ENCODE measurements at places on chromosomes 3 and 15.

- DNase-seq, result no peak
These were observed 84.6 kb downstream of the SLCO3A1 start for GRCh38 chr15:91938136-91938535.

GRCh38 chr3:49277383-49277775 is 347 bp upstream of the C3orf62 start:
- no peak for DNase-seq

- no peak for DNase-seq
These were observed 67.4 kb downstream of the IMPG2 start for GRCh38 chr3:101252945-101253344.

GRCh38 chr15:95609096-95609495 is 721.4 kb upstream of the NR2F2 start:
- no peak for DNase-seq

GRCh38 chr3:15794842-15795650 is 2.7 kb downstream of the ANKRD28 start:
- DNase-seq, result no peak

DNA sequence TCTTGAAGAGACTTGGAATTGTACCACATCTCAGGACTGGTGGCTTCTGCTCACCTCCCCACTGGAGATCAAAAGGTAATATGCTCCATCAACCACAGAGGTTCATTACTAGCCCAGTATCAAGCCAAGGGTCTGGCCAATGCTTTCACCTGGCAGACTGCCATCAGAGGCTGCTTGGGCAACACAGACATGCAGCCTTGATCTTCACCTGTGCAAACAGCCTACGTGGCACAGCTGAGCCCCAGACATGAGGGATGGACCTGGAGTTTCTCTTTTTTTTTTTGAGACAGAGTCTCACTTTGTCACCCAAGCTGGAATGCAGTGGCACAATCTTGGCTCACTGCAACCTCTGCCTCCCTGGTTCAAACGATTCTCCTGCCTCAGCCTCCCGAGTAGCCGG is 105.6 kb upstream of the HES1 start:
- peak; percentile 79 for DNase-seq

DNA sequence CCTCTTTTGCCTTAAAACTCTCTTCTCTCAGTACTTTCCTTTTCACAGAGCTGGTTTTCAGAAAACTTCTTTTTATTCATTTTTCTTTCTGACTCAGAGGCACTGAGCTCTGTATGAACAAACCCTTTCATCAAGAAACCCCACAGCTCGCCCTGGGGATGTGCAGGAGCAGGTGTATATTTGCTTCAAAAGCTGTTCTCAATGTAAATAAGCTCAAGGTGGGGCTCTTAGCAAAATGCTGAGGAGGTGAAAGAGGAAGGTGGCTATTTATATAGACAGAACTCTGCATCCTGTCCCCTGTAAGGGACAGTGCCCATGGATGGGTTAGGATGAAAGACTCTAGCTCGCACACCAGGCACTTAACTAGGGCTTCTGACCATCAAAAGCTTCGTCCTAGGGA is 302.0 kb downstream of the WDR72 start:
- DNase-seq, result no peak

DNA sequence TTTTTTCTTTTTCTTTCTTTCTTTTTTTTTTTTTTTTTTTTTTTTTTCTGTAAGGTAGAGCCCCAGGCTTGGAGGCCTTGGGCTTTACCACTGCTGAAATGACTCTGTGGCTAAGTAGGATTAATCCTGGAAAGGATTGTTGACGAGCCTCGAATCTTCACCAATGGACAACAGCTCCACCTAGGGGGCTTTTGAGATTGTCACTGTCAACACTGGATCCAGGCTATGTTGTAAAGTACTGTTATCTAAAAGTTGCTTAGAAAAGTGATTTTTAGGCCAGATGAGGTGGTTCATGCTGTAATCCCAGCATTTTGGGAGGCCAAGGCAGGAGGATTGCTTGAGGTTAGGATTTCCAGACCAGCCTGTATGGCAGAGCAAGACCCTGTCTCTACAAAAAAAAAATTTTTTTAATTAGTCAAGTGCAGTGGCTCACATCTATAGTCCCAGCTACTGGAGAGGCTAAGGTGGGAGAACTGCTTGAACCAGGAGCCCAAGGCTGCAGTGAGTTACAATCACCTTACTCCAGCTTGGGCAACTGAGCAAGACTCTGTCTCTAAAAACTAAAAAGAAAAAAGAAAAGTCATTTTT is 41.6 kb downstream of the KLHL18 start:
- DNase-seq, result peak; percentile 20

DNA sequence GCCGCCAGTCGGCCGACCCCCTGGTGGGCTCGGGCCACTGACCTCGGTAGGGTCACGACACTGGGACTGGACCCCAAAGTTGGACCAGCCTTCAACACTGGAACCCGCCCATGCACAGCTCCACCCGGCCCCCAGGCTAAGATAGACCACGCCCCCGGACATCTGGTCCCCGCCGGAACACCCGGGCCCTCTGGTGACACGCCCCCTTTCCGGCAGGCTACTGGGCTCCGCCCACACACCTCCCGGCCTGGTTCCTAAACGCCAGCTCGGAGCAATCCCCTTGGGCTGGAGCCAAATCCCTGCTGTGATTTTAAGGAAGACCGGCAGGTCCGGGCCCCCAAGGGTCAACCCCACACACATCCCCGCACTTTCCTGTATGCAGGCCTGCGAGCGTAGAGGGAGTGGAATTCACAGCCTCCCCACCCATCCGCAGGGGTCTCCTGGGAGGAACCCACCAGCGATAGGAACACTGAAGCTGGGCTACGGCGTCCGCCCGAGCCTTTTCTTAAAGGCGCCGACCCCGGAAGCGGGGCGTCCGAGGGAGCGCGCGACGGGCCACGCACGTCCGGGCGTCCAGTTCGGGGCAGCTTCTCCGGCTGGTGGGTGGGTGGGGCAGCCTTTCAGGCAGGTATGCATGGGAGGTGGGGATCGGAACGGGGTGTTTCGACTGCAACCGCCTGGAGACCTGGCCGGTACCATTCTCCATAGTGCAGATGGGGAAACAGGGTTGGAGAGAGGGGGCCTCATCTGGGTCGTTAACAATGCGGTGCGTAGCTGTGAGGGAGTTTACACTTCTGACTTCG is at the start of gene HEMK1:
Gene HEMK1, plus strand, starts transcription at position 576 of the 803 bp plus-strand sequence. CDS start 1,583 bp downstream, outside the sequence.
- peak; percentile 85 for DNase-seq

- DNase-seq, result peak; percentile 73
These were observed 763 bp downstream of the TRA2B start for GRCh38 chr3:185936814-185937688.

DNA sequence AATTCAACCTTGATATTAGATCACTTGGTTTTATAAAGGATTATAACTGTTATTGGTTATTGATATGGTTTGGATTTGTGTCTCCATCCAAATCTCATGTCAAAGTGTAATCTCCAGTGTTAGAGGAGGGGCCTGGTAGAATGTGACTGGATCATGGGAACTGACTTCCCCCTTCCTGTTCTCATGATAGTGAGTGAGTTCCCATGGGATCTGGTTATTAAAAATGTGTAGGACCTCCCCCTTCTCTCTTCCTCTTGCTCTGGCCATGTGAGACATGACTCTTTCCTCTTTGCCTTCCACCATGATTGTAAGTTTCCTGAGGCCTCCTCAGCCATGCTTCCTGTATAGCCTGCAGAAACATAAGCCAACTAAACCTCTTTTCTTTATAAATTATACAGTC is 136.0 kb upstream of the UBE2E2 start:
- DNase-seq, result no peak

DNA sequence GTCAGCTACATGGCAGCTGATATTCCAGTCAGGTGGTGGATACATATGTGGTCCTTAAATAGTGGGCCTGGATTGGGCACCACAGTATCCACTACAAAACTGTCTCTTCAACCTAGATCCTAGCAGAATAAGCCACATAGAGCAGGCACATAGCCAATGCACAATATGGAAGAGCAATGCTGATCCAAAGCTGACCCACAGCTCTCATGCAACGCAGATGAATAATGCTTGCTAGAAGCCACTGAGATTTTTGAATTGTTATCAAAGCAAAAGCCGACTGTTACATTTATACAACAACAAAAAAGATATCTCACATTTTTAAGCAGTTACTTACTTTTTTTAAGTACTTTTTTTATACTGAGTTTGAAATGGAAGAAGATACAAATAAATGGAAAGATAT is 11.2 kb downstream of the CNTN3 start:
- DNase-seq, result no peak

DNA sequence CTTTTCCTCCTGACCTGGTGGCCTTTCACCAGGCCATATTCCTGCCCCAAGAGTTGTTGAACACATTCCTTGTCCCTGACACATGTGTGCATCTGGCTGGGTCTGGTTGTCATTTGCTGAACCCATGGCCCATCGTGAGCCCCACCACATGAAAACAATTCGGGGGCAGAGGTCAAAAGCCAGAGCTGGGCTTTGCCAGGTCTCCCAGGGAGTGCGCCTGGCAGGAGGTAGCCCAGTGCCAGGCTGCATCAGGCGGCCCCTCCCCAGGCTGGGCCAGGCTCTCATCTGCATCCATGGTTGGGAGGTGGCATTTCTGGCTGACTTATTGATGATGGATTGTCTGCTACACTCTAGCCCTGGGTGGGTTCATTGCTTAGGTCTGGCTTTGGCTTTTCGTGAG is 30.9 kb downstream of the SPSB4 start:
- no peak for DNase-seq
